ENCODE measurements at places on chromosomes 5 and 9.

DNA sequence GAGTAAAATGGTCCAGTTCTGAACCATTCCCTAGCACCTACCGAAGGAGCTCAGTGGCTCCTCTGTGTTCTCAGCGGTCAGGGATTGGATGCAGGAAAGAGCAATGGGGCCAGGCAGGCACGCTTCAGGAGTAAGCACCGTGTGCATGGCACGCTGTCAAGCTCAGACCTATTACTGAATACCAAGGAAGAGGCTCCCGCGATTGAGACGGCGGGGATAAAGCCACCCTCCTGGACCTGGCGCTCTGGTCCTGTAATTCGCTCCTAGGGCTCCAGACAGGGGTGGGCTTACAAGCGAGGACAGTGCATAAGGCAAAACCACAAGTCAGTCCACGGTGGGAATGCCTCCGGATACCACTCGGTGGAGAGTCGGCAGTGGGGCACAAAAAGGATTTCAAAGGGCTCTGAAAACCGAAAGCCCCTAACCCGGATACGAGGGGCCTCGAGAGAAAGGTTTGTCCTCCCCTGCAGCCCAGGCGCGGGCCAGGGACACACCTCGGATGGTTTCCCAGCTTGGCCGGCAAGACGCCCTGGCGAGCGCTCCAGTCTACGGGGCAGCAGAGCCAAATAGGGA is 988 bp downstream of the OXCT1 start:
- no peak for DNase-seq

GRCh38 chr9:20271096-20271495 is 351.2 kb downstream of the MLLT3 start:
- no peak for DNase-seq

- no peak for DNase-seq
These were observed 14.2 kb downstream of the ANXA1 start for GRCh38 chr9:73165911-73166310.

GRCh38 chr9:129716091-129716490 is 36.8 kb downstream of the PTGES start:
- no peak for DNase-seq

DNA sequence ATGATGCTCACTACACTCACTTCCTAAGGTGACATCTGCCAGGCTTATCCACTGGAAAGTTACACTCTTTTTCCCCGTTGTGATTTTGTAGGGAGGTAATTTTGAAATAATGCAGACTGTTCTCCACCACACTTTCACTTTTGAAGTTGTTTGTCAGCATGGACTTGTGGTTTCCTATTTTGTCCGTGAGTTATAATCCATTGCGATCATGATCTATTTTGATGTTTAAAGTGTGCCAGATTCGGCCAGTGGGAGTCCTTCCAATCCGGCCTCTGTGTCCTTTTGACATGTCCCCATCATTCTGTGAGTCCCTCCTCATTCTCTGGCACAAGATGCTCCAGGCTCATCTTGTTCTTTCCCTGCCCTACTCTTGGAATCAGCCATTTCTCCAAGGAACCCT is 211.3 kb upstream of the KLF4 start:
- DNase-seq: no peak

- peak; percentile 82 for DNase-seq
These were observed at the start of gene RETREG1 for GRCh38 chr5:16616536-16617273. Gene RETREG1 (minus strand): TSS chr5:16616997. CDS start chr5:16616971, 26 bp downstream.

DNA sequence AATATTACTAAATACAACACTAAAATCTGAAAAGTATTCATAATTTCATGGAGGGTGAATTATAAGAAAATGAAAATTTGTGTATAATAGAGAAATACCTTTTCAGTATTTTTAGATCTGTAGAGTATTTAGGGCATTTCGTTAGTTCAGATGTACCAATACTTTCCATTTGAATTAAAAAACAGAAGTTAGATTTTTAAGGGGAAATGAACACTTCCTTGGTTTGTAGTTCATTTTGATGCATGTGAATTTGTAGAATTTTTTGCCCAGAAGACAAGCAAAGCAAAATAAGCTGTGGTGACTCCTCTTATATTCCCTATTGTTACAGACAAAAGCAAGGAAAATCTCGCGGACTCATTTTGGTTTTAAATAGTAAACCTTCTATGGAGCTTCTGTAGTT is 209.0 kb upstream of the RPS23 start:
- DNase-seq: no peak

DNA sequence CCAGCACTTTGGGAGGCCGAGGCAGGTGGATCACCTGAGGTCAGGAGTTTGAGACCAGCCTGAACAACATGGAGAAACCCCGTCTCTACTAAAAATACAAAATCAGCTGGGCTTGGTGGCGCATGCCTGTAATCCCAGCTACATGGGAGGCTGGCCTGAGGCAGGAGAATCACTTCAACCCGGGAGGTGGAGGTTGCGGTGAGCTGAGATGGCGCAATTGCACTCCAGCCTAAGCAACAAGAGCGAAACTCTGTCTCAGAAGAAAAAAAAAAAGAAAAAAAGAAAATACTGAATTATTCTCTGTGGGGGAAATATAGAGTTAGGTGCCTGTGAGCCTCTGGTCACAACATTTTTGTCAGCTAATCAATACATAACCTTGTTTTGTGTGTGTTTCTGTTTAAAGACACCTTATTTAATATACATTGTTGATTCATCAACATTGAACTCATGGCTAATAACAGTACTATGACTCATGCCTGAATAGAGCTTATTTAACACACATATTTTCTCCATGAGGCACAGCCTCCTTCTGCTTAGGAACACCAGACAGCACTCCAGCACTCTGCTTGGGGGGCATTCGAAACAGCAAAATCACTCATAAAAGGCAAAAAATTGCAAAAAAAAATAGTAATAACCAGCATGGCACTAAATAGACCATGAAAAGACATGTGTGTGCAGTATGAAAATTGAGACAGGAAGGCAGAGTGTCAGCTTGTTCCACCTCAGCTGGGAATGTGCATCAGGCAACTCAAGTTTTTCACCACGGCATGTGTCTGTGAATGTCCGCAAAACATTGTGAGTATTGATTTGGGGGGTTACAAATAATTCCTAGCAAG is at the start of gene IL31RA:
Gene IL31RA, plus strand, starts transcription at position 519 of the 836 bp plus-strand sequence. Its CDS starts 214 bp downstream, at position 733.
- no peak for DNase-seq

DNA sequence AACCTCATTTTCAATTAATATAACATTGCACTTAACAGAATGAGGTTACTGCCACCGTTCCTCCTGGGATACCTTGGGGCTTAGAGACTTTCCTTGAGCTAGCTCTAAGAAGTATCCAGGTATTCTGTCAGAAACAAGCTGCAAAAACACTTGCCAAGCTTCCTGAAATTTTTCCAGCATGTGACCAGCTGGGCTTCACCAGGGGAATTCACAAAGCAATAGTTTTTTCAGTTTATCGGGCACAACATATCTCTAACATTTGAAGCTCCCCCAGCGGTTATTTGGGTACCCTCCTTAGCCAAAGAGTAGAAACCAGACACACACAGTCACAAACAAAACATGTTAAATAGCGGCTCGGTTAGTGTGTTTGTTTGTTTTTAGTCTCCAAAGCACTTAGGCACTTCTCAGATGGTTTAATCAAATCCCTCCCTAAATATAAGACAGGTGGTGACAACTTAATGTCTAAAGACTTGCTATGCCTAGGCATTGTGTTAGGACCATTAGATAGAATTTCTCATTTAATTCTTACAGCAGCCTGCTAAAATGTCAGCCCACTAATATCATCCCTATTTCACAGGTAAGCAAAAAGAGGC is 278.2 kb downstream of the GLIS3 start:
- no peak for DNase-seq

DNA sequence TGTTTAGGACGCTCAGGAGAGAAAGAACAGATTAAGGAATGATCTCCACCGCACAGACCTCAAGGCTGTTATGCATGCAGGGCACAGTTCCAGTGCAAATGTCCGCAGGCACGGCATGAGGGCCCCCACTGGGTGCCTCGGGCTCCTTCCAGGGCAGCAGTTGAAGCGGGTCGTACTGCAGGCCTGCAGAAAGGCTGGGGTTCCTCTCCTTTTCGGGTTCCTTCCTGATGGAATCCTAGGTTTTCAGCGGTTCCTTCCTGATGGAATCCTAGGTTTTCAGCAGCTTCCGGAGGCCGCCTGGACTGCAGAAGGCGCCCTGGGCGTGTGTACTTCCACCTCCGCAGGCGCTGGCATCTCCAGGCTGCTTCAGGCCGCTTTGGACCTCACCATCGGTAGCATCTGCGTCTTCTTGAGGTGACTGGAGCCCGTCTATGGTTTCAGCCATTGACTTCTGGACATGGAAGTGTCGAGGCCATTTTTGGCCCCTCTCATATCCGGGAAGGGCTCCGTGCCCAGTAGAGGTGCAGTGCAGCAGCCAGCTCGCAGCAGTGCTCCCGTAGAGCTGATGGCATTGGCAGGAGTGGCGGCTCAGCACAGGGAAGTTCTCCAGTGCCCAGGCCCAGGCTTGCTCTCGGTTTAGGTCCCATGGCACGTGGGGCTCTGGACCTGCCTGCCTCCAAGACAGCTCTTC is 5.6 kb upstream of the MGAT4B start:
- DNase-seq: no peak

All from activated naive CD4-positive, alpha-beta T cell treated with anti-CD3 and anti-CD28 coated beads, Interleukin-2, amount 50 U/mL, for 72 hours (primary cell).